Activated naive CD4-positive, alpha-beta T cell (primary cell): ENCODE measurements at places on chromosomes 16 and 17.

DNA sequence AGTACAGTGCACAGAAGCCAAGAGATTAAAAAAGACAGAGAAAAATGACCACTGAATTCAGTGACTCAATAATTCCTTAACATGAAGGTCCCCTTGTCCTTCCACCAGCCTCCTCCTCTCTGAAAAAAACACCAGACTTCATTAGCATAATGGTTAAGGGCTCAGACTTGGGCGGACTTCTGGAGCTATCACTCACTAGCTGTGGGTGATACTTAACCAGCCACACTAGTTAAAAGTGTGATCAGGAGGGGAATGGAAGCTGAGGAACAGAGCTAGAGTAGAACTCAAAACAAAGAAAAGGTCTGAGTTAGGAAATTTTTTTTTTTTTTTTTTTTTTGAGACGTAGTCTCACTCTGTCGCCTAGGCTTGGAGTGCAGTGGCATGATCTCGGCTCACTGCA lies 23.2 kb downstream of the ZNF652 start:
- DNase-seq: no peak

GRCh38 chr17:9792181-9792840 lies 919 bp upstream of the DHRS7C start:
- DNase-seq: no peak

DNA sequence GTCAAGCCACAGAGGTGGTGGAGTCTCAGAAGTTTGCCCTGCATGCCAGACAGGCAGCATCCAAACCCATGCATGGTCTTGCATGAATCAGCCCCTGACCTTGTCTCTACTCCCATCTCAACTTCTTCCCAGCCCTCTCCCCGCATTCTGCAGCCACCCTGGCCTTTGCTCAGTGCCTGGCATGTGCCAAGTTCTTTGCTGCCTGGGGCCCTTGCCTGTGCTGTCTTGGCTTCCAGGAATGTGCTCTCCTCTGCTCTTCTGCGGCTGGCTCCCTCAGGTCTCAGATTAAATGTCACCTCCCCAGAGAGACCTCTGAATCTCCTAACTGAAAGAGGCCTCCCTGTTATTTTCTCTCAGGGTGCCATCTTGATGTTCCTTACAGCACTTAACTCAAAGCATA lies 17.6 kb downstream of the DRC3 start:
- no peak for DNase-seq

DNA sequence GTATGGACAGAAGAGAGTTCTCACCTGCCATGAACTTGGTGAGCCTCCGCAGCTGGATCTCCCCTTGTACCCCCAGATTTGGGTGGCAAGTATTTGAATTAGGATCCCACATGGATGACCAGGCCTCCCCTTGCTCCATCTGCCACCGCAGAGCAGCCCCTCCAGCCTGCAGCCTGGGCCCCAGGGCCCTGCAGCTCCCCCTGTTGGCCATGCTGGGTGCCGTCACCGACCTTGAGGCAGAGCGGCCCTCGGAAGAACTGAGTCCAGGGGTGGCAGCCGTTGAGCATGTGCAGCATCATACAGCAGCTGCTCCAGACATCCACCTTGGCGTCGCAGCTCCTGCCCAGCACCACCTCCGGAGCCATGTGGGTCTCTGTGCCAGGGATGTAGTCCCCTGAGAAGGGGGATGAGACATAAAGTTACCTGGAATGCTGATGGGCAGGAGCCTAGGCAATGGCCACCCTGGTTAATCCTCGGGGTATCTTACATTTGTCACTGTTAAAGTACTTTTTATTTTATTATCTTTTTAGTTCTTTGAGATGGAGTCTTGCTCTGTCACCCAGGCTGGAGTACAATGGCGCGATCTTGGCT lies 9.0 kb upstream of the SPATA32 start:
- no peak for DNase-seq

DNA sequence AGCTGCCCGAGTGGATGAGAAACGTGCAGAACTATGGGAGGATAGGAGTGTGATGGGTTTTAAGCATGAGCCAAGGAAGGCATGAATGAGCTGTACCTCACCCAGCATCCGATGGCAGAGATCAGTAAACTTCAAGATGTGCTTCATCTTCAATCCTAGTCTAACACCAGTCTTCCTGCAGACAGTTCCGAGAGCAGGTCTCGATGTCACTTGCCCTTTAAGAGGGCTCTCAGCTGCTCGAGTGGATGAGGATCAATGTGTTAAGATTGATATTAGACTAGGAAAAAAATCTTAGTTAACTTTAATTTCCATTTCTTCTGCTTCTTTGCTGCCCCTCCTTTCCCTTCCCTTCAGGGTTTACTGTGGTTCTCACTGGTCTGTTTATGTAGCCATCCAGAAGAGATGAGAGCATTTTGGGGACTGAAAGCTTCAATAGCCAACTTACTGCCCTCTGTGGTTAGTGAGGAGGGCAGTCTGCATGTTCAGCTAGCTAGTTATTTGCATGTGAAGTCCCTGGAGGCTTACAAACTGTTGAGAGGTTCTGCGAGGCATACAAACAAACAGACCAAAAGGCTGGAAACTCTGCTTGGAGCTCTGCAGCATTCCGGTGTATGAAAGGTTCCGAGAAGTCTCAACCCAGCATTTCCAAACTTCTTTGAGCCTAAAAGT lies 15.3 kb downstream of the KLHL36 start:
- no peak for DNase-seq

DNA sequence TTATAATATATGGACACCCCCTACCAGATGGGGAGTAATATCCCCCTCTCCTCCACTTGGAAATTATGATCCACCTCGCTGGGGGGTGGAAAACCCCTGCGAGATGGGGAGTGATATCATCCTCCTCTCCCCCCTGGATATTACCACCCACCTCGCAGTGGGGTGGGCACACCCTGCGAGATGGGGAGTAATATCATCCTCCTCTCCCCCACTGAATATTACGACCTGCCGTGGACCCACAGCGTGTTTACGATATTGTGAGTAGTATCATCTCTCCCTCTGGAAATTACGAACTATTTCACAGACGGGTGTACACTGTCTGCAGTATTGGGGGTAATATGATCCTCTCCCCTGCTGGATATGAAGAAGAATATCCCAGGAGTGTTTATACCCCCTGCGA lies 228.3 kb upstream of the WSCD1 start:
- no peak for DNase-seq

DNA sequence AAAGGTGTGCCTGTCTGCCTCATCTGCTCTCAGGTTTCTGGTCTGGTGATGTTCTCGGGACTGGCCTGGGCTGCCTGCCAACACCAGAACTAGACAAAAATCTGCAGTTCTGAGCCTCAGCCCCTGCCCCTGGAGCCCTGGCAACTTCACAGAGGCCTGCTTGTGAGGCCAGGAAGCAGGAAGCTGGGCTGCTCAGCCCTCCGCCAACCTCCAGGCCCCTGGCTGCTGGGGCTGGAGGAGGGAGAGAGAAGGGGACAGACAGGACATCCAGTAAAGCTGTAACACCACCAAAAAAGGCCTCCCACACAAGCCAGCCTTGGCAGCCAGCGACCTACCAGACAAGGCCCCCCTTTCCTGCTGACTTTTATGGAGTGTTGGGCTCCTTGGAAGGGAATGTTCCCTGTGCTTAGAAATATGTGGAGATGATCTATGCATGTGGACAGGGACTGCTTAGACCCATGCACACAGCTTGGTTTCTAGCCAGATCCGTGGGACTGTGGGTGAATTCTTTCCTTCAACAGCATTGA lies 157.6 kb downstream of the XYLT1 start:
- DNase-seq: no peak

DNA sequence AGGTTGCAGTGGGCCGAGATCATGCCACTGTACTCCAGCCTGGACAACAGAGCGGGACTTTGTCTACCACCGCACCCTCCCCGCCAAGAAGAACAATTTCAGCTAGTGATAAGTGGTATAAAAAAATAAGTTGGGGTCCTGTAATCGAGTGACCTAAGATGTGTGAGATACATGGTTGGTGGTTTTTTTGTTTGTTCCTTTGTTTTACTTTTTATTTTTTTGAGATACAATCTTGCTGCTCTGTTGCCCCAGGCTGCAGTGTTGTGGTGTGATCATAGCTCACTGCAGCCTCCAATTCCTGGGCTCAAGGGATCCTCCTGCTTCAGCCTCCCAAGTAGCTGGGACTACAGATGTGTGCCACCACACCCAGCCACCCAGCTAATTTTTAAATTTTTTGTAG lies 58.7 kb downstream of the PITPNC1 start:
- no peak for DNase-seq

DNA sequence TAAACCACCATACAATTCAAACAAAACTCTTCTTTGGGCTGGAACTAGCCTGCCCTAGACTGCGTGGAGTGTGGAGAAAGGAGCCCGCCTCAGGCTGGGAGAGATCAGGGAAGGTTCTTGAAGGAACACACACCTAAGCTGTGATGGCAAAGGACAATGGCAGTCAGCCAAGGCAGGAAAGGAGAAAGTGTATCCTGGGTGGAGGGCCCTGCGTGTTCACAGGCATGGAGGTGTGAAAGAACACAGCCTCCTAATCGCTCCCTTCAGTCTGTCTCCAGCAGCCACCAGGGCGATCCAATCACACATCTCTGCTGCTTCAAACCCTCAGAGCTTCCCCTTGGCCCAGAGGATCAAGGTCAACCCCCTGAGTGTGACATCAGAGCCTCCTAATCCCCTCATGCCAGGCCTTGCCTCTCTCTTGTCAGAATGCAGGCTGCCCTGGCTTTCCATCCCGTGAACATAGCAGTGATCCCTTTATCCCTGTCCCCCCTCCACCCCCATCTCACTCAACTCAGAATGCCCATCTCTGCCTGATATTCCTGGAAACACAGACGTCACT lies 173.0 kb downstream of the KATNIP start:
- no peak for DNase-seq

DNA sequence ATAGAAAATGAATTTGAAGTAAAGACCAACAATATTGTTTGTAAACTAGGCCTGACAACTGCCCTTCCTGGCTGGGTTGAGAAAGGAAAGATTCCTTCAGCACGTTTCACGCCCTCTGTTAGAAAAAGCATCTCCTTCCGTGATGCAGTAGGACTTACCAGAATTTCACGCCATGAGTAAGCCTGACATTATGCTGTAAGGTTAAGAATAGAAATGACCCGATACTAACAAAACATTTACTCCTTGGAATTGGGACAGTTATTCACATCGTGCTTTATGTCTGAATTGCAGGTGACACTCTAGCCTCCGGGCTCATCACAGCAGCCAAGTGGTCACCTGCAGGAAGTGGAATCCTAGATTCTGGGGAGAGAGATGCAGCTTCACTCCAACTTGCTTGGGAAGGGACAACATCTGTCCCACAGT lies 17.5 kb downstream of the MARCHF10 start:
- no peak for DNase-seq

- no peak for DNase-seq
These were observed 19.5 kb downstream of the ATP2A3 start for GRCh38 chr17:3944485-3945388.

DNA sequence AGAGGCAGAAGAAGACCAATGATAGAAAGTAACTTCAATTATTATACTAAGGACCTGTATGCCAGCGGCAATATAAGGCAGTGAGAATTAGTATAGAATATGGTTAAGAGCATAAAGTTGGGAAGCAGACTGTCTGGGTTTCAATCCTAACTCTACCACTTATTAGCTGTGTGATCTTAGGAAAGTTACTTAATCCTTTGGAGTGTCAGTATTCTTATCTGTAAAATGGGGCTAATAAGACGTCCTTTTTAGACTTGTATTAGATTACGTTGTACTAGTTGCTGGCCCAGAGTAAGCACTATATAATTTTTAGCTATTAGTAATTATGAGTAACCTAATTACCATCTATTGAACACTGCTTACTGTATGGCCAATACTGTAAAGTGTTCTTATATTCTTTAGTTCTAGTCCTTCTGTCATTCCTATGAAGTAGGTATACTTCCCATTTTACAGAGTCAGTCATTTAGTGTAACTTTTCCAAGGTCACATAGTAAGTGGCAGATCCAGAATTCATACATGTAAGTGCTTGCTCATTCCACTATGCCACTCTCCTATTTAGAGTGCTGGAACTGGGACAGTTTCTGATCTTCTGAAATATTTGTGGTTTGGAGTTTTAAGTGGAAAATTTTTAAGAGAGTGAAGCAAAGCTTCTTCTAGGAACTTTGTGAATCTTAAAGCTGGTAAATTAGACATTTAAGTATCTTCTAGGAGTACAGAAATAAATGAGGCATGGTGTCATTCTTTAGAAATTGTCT lies 22.5 kb downstream of the HEATR9 start:
- DNase-seq: no peak

DNA sequence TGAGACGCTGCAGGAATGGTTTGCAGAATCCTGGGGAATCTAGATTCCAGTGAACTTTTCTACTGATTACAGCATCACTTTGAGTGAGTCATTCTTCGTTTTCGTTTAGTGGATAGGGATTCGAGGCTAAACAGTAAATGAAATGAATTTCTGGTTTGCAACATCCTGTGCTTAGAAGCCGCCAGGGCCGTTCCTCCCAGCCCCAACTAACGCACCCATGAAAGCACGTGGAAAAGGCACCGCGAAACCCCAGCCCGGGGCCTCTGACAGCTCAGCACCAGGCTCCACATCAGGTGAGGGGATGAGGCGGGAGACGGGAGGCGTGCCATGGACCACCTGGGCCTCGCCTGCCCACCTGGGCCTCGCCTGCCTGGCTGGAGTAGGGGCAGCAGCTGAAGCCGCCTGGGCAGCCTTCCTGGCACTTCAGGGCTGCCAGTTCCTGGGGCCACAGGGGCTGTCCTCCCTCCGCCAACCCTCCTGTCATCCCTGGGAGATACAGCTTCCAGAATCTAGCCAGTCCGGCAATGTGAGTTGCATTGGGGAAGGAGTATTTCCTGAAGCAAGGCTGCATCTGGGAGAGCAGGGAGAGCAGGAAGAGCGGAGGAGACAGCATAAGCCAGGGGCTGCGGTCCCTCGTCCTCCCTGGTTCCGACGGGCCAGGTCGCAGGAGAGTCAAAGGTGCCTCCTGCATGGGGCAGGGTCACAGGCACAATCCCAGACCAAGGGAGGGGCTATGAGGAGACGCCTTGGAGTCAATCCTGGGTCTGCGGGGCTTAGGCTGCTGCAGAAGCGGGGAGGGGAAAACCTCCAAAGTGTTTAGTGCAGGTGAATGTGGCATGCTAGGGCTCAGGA lies 78.4 kb downstream of the RPH3AL start:
- DNase-seq: no peak

GRCh38 chr17:69695646-69696045 lies 281.1 kb downstream of the MAP2K6 start:
- DNase-seq: no peak

DNA sequence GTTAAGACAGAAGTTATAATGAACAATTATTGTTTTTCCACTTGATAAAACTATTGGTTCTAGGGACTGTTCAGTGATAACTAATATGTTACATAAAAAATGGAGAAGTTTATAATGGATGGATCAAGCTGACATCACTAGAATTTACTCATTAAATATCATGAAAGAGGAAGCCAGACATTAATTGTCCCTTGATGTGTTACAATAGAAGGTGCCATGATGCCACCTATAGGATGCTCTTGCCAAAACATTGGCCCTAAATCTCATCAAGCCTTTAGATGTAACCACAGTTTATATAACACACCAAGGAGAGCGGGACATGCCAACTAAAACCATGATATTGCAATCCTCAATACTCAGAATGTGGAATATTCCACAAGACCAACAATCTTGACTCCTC lies 147.9 kb upstream of the MON1B start:
- DNase-seq: no peak

GRCh38 chr16:71369494-71369893 lies 11.0 kb downstream of the CALB2 start:
- no peak for DNase-seq
